ENCODE measurements at places on chromosomes 2 and 18.

DNA sequence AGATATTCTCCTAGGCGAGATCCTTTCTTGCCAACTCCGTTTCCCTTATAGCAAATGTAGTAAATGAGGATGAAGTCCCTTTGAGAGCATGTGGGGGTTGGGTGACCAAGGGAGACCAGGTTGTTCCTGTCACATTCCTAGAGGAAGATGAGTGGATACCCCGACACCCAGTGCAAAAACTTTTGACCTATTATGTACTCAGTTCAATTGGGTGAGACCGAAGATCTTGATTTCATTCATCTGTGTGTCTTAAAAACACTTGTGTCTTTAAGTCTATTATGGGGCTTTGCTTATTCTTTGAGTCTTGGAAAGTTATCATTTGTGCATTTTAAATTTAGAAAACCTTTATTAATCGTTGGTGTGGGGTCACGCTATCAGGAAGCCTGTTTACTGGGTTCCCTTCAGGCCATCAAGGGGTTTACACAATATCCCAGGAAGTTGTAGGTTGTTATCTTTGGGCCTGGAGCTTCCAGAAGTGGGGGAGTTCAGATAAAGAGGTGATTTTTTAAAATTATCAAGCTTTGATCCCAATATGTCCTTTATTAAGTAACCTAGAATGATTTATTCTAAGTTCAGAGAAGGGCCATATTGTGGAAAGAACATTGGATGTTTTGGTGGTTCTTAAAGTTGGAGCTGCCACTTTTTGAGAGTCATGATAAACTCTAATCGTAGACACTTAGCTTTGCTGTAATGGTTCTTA lies 2.8 kb downstream of the RHOB start:
- H3K36me3 ChIP-seq: no peaks in the 10 kb centered on the region
- H3K4me1 ChIP-seq: no peaks in the 10 kb centered on the region
- no peak overlapping the region for H3K4me3 ChIP-seq
- DNase-seq: no peak
- peaks cover 29% of the 10 kb centered on the region for H3K27me3 ChIP-seq

DNA sequence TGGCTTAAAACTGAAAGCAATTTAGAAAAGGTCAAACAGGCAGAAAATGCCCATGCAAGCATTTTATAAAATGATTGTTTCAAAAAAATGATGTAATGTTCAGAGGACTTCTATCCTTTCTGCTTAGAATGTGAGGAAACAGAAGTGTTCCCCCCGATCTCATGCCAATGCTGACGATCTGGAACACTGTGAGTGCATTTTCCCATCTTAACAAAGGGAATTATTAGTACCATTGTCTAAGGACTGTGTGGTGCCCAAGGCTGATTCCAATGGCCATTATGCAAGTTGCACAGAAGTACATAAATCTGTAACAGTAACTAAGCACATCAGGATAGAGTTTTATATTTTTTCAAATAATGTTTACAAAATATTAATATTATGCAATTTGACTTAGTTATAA lies 185.3 kb downstream of the MYT1L start:
- peaks cover 3% of the 10 kb centered on the region for H3K27me3 ChIP-seq
- no peaks in the 10 kb centered on the region for H3K36me3 ChIP-seq
- DNase-seq: no peak
- no peak overlapping the region for H3K27ac ChIP-seq
- no peaks in the 10 kb centered on the region for H3K4me1 ChIP-seq
- no peak overlapping the region for H3K4me3 ChIP-seq

DNA sequence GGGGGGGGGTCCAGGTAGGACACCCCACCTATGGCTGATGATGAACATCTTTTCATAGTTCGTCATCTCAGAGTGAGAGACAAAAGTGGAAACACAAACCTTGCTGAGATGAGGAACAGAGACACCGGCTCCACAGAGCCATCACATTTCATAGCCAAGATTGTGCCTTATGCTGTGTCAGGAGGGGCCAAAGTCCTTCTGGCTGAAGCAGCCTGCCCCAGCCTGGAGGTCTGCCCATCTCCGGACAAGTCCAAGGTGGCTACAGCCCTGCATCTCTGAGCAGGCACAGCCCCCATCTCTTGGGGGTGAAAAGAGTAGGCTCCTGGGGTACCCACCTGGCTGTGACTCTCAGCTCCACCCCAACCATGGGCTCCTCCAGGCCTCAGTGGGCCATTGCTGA lies 70.3 kb downstream of the ZBTB7C start:
- DNase-seq: no peak
- no peaks in the 10 kb centered on the region for H3K27me3 ChIP-seq
- no peak overlapping the region for H3K4me3 ChIP-seq
- no peak overlapping the region for H3K27ac ChIP-seq
- H3K36me3 ChIP-seq: no peaks in the 10 kb centered on the region

- peaks cover 11% of the 10 kb centered on the region for H3K27me3 ChIP-seq
- no peak for DNase-seq
- H3K36me3 ChIP-seq: no peaks in the 10 kb centered on the region
- H3K4me1 ChIP-seq: no peaks in the 10 kb centered on the region
- H3K27ac ChIP-seq: no peak overlapping the region
Observed at GRCh38 chr2:177930916-177931315, 141.7 kb downstream of the PDE11A start.

GRCh38 chr18:45652303-45653080 lies 37.2 kb downstream of the SLC14A2 start:
- H3K27me3 ChIP-seq: no peaks in the 10 kb centered on the region
- no peak overlapping the region for H3K4me3 ChIP-seq
- H3K4me1 ChIP-seq: peaks cover 15% of the 10 kb centered on the region

GRCh38 chr2:152413228-152414030 lies 78.5 kb downstream of the FMNL2 start:
- peaks cover 30% of the 10 kb centered on the region for H3K27me3 ChIP-seq
- no peak overlapping the region for H3K4me3 ChIP-seq
- DNase-seq: no peak
- peaks cover 28% of the 10 kb centered on the region for H3K4me1 ChIP-seq
- no peaks in the 10 kb centered on the region for H3K36me3 ChIP-seq

GRCh38 chr18:63206433-63207142 lies 113.0 kb downstream of the BCL2 start:
- peak overlapping the region; percentile 87 for H3K27ac ChIP-seq
- no peaks in the 10 kb centered on the region for H3K27me3 ChIP-seq
- peaks cover 91% of the 10 kb centered on the region for H3K4me1 ChIP-seq
- H3K36me3 ChIP-seq: peaks cover 41% of the 10 kb centered on the region
- DNase-seq: no peak

DNA sequence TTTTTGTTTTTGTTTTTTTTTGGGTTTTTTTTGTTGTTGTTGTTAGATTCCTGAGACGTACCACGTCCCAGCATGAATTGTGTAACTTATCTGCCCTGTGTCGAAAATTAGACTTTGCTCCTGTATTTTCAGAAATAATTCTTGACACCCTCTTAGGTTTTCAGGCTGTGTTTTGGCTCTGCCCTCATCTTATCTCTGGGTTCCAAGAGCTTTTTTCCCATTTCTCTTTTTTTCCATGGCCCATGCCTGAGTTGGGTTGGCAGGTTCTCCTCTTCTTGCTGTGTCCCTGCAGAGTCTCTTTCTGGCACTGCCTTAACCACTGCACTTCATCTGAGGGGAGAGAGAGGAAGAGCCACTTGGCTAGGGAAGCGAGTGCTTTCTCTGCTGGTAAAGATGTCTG lies 42.4 kb downstream of the CTIF start:
- H3K36me3 ChIP-seq: peaks cover 2% of the 10 kb centered on the region
- peaks cover 2% of the 10 kb centered on the region for H3K27me3 ChIP-seq
- no peak overlapping the region for H3K27ac ChIP-seq
- H3K4me1 ChIP-seq: peaks cover 4% of the 10 kb centered on the region
- no peak for DNase-seq

DNA sequence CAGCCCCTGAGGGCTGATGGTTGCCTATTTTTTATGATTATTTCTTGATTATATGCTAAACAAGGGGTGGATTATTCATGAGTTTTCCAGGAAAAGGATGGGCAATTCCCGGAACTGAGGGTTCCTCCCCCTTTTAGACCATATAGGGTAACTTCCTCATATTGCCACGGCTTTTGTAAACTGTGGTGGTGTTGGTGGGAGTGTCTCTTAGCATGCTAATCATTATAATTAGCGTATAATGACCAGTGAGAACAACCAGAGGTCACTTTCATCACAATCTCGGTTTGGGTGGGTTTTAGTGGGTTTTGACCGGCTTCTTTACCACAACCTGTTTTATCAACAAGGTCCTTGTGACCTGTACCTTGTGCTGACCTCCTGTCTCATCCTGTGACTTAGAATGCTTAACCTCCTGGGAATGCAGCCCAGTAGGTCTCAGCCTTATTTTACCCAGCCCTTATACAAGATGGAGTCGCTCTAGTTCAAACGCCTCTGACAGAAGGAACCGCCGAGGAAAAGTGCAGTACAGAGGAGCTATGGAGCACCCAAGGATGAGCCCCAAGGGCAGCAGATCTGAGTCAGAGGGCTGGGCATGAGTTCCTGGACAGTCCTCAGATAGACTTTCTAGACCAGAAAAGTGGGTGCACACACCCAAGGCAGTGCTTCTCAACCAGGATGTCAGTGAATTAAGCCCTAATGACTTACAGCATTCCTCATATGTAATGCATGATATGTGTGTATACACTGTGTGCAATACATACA lies 37.1 kb upstream of the ASAP2 start:
- no peaks in the 10 kb centered on the region for H3K36me3 ChIP-seq
- H3K27ac ChIP-seq: no peak overlapping the region
- no peak for DNase-seq
- no peaks in the 10 kb centered on the region for H3K4me1 ChIP-seq

GRCh38 chr2:58064086-58064485 lies 17.5 kb downstream of the VRK2 start:
- H3K4me1 ChIP-seq: peaks cover 22% of the 10 kb centered on the region
- DNase-seq: no peak
- no peaks in the 10 kb centered on the region for H3K27me3 ChIP-seq
- peaks cover 26% of the 10 kb centered on the region for H3K36me3 ChIP-seq
- H3K27ac ChIP-seq: peak overlapping the region; percentile 4

- H3K4me3 ChIP-seq: no peak overlapping the region
- no peaks in the 10 kb centered on the region for H3K4me1 ChIP-seq
- no peak overlapping the region for H3K27ac ChIP-seq
- H3K27me3 ChIP-seq: no peaks in the 10 kb centered on the region
Observed at GRCh38 chr18:52489396-52490306, 149.7 kb downstream of the DCC start.

- DNase-seq: no peak
- H3K27me3 ChIP-seq: no peaks in the 10 kb centered on the region
- no peak overlapping the region for H3K27ac ChIP-seq
- no peaks in the 10 kb centered on the region for H3K4me1 ChIP-seq
- H3K36me3 ChIP-seq: no peaks in the 10 kb centered on the region
Observed at GRCh38 chr18:39486268-39486667, 1920.7 kb upstream of the CELF4 start.

DNA sequence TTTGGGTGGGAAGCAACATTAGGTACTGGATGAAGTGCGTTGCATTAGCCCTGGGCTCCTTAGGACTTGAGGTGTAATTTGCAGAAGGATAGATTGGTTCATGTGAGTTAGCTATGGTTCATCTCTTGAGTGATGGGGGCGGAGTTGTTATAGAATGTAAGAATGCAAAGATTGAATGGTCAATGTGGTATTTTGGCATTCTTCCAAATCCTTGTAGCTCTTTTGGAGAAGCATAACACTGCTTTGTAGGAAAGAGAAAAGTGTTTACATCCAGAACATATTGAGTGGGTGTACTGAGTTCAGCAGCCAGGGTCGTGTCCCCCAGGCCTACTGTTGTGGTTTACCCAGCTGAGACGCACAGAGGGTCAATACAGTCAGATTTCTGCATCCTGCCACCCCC lies 173.5 kb downstream of the FMNL2 start:
- H3K27me3 ChIP-seq: peaks cover 10% of the 10 kb centered on the region
- H3K4me3 ChIP-seq: no peak overlapping the region
- H3K36me3 ChIP-seq: no peaks in the 10 kb centered on the region
- DNase-seq: no peak
- H3K4me1 ChIP-seq: peaks cover 6% of the 10 kb centered on the region
- H3K27ac ChIP-seq: no peak overlapping the region

DNA sequence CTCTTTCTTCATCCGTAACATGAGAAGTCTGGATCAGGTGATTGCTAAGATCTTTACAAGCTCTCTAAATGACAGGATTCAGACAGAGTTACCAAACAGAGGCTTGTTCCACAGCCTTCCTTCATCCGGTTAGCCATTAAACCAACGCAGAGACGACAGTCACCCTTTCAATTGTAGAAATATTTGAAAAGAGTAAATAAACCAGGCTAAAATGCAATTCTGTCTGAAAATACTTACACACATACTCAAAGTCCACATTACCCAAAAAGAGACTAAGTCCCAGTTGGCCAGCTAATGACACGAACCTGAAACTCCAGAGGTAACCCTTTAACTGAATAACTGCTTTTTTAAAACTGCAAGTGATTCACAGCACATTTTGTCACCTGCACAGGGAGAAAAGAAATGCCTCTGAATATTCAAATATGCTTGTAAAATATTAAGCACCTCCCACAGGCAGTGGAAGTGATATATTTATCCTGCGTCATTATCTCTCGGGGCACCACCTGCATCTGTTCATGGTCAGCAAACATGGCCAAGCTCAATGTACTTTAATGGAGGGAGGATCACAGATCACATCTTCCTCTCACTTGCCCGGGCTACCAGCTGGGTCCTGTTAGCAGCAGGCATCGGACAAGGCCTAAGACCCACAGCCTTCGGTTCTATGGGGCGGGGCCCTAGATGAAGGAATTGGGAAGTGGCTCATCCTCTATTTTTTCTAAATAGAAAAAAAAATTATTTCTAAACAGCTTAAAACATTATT lies 38.8 kb upstream of the DNER start:
- H3K27me3 ChIP-seq: no peaks in the 10 kb centered on the region
- H3K4me3 ChIP-seq: no peak overlapping the region
- peaks cover 3% of the 10 kb centered on the region for H3K4me1 ChIP-seq
- peaks cover 3% of the 10 kb centered on the region for H3K36me3 ChIP-seq
- H3K27ac ChIP-seq: no peak overlapping the region

DNA sequence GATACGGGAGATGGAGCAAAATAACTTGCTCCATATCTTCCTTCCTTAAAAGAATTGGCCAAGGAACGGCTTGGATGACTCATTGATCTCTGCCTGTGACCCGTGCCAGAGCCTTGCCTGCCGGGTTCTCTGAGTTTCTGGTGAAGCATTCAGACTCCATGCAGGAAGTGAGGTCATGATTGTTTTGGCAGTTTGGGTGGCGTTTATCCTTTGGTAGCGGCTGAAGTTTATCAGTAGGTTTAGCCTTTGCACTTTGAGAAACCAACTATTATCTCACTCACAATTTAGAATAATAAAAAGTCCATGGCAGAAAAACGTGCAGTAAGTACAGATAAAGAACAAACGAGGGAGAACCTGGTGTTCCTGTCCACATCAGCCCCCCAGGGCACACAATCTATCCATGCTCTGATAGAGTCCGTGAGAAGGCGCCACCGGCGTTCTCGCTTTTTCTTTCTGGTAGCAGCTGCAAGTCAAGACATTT lies 15.0 kb upstream of the CTAGE1 start:
- H3K27me3 ChIP-seq: no peaks in the 10 kb centered on the region
- DNase-seq: no peak
- no peaks in the 10 kb centered on the region for H3K4me1 ChIP-seq
- no peaks in the 10 kb centered on the region for H3K36me3 ChIP-seq

- no peak overlapping the region for H3K27ac ChIP-seq
- no peaks in the 10 kb centered on the region for H3K4me1 ChIP-seq
- no peak overlapping the region for H3K4me3 ChIP-seq
- peaks cover 8% of the 10 kb centered on the region for H3K36me3 ChIP-seq
- DNase-seq: peak; percentile 44
- no peaks in the 10 kb centered on the region for H3K27me3 ChIP-seq
Observed at GRCh38 chr2:203453858-203454451, 81.1 kb downstream of the RAPH1 start.

GRCh38 chr2:155412598-155412997 lies 714.1 kb downstream of the KCNJ3 start:
- H3K36me3 ChIP-seq: no peaks in the 10 kb centered on the region
- H3K4me3 ChIP-seq: no peak overlapping the region
